Lower lobe of right lung (tissue), 2 donors: ENCODE measurements at places on chromosomes 5 and 9. TPM values are rescaled to one million over a fixed set of nuclear protein-coding genes. Genes with fewer than 3 reads are reported as not detected.

Gene PNPLA7
- total RNA-seq = 12.2 TPM

Gene NEUROG1
- not detected for total RNA-seq

Gene GMCL2
- not detected for total RNA-seq

DNA sequence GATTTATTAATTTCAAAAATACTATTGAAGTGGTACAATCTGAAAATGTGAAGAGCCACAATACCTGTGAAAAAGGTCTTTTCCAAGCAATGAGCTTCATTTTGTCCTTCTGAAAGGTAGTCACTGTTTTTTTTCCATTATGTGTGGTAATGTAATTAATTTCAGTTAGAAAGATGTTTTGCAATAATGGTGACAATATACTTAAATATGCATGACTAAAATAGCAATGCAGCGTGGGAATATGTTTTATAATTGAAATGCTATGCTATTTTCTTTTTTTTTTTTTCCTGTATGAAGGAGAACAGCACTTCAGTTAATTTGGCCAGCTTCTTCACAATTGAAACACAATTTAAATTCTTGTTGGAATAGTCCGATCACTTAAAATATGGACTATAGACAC, 41.9 kb downstream of the NPR3 start:
- no peak overlapping the region for H3K4me3 ChIP-seq
- H3K36me3 ChIP-seq = no peaks in the 10 kb centered on the region
- H3K4me1 ChIP-seq = peaks cover 8% of the 10 kb centered on the region
- no peak for DNase-seq
- no peak overlapping the region for H3K27ac ChIP-seq
- no peaks in the 10 kb centered on the region for H3K27me3 ChIP-seq

DNA sequence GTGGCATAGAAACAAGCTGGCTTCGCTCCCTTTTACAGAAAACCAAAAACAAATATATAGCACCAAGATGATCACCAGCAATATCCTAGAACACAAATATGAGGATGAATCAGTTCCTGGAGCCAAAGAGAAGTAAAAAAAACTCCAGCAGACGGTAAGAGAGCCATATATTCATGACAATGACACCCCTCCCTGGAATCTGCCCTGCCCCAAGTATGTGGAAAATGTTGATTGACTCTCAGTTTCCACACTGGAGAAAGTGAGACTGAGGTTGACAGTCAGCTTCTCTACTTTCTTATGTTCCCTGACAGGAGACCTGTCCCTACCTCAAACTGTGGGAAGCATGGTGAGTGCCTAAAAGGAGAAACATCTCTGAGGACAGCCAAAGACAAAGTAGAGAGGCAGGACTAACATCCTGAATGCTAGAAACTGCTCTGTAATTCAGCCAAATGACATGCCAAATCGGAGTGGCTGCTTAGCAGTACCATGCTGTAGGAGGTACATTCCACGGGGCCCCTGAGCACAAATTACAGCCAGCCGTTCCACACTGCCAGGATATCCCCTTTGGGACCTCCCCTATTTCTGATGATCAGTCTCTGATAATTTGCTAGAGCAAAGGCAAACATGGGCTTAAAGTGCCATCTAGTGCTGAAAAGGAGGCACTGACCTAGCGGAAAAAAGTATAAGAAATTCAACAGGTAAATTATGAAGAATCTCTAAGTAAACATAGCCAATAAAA, 424.0 kb upstream of the RGMB start:
- H3K27ac ChIP-seq = no peak overlapping the region
- H3K36me3 ChIP-seq = no peaks in the 10 kb centered on the region
- DNase-seq = no peak
- no peaks in the 10 kb centered on the region for H3K4me1 ChIP-seq
- no peaks in the 10 kb centered on the region for H3K27me3 ChIP-seq

- no peaks in the 10 kb centered on the region for H3K27me3 ChIP-seq
- H3K36me3 ChIP-seq = no peaks in the 10 kb centered on the region
- no peaks in the 10 kb centered on the region for H3K4me1 ChIP-seq
- H3K4me3 ChIP-seq = no peak overlapping the region
These were observed 88.6 kb downstream of the ANGPTL2 start for GRCh38 chr9:127033789-127034188.

DNA sequence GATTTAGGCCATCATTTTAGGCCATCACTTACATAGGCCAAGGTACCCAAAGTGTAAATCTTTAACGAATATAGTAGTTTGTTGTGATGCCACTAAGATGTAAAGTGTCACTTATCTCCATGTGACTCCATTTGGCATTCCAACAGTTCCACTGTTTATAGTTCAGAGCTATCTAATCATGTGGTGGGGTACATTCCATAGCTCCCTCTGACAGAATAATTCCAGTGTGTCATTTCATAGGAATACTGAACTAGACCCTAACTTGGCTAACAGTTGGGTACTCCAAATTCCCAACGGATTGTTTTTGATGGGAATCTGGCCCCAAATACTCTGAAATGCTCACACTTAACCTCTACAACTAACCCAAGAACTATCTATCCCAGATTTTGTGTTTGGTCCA, 76.7 kb upstream of the FST start:
- H3K27ac ChIP-seq = no peak overlapping the region
- peaks cover 6% of the 10 kb centered on the region for H3K4me1 ChIP-seq
- H3K27me3 ChIP-seq = no peaks in the 10 kb centered on the region
- H3K4me3 ChIP-seq = no peak overlapping the region
- no peaks in the 10 kb centered on the region for H3K36me3 ChIP-seq

DNA sequence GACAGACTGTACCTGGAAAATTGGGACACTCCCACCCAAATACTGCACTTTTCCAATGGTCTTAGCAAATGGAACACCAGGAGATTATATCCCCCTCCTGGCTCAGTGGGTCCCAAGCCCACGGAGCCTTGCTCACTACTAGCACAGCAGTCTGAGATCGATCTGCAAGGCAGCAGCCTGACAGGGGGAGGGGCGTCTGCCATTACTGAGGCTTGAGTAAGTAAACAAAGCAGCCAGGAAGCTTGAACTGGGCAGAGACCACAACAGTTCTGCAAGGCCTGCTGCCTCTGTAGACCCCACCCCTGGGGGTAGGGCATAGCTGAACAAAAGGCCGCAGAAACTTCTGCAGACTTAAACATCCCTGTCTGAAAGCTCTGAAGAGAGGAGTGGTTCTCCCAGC, 260.0 kb upstream of the ST8SIA4 start:
- H3K36me3 ChIP-seq = no peaks in the 10 kb centered on the region
- H3K27me3 ChIP-seq = no peaks in the 10 kb centered on the region
- no peaks in the 10 kb centered on the region for H3K4me1 ChIP-seq
- DNase-seq = no peak

DNA sequence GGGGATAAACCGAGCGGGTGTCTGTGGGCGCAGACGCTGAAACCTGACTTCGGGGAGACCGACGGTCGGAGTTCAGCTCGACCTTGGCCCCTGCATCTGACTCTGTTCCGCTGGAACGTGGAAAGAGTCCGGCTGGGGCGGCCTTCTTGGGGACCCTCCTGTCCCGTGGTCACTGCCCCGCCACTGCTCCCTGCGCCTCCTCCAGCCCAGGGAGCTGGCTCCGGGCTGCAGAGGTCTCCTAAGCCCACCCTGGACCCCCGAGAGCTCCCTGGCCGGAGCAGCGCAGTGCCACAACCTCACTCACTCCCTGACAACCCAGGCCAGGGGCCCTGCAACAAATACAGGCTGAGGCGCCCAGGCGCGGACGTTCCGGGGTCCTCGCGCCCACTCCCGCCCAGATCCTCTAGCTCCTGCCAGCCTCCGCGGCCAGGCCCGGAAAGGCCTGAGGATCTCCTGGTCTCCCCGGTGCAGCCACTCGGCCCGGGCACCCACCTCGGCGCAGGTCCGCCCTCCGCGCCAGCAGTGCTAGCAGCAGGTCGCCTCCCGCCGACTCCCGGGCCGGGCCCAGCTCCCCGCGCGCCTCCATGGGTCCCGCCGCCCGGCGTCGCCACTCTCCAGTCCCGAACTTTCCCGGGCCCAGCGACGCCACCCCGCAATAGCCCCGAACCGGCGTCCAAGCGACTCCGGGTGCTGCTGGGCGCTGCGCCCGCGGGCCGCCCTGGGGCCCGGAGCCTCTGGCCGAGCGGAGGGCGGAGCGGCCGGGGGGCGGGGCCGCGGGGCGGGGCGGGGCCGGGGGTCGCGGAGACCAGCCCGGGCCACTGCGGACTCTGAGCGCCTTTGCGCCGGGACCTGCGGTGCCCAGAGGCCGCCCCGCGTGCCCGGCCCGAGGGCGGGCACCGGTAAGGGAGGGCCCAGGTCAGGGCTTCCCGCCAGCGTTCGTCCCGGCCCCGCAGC, 2.2 kb downstream of the LHX3 start:
- no peak overlapping the region for H3K27ac ChIP-seq
- H3K36me3 ChIP-seq = no peaks in the 10 kb centered on the region
- H3K4me1 ChIP-seq = no peaks in the 10 kb centered on the region
- H3K27me3 ChIP-seq = peaks cover 76% of the 10 kb centered on the region

- H3K27me3 ChIP-seq = no peaks in the 10 kb centered on the region
- no peak overlapping the region for H3K4me3 ChIP-seq
- no peak overlapping the region for H3K27ac ChIP-seq
- no peak for DNase-seq
These were observed 34.7 kb downstream of the SHOC1 start for GRCh38 chr9:111759762-111760639.

- peaks cover 41% of the 10 kb centered on the region for H3K36me3 ChIP-seq
- H3K4me1 ChIP-seq = peaks cover 22% of the 10 kb centered on the region
- H3K4me3 ChIP-seq = no peak overlapping the region
- DNase-seq = no peak
- no peak overlapping the region for H3K27ac ChIP-seq
These were observed 3.9 kb downstream of the RELL2 start for GRCh38 chr5:141640698-141641097.

DNA sequence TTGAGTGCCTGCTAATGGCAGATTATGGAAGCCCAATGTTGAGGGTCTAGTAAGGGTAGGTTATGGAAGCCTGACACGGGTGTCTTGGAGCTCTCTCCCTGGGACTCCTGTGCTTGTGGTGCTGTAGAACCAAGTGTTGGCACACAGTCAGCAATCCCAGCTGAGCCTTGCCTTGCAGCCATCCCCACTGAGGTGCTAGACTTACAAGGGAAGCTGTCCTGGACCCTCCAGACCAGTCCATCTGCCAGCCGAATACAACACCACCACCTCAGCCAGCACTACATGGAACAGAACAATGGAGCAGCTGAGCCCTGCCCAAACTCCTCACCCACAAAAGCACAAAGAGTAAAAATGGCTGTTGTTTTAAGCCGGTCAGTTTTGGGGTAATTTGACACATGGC, 90.5 kb upstream of the DNAH5 start:
- peaks cover 19% of the 10 kb centered on the region for H3K4me1 ChIP-seq
- no peaks in the 10 kb centered on the region for H3K27me3 ChIP-seq
- H3K27ac ChIP-seq = no peak overlapping the region
- DNase-seq = no peak
- H3K4me3 ChIP-seq = no peak overlapping the region

DNA sequence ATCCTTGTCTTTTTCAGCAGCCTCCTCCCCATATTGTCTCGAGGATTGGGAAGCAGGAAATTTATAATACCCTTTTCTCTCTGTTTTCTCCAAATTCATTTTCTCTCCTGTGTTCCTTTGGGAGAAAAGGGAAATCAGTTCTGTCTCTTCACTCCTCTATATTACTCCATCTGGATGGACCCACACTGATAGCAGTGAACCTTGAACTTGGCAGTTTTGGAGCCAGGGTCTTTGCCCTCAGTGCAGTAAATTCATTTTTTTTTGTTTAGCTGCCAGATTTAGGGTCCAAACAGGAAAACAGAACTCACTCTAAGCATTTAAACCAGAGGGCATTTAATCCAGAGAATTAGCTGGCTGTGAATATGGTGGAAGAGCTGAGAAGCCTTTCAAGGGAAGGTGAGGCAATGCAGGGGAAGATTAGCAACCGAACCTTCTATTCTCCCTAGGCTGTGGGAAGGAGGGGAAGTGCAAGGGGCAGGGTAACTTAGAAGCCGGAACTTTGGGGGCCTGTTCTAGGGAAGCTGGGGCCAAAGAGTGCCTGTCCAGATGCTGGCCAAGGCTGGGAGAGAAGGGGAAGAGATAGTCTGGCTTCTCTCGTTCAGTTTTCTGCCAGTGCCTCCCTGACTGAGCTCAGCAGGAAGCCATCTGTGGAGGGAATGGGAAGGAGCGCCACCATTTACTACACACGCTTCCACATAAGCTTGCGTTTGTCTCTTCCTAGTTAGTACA, 16.3 kb upstream of the NPR2 start:
- DNase-seq = no peak
- H3K27ac ChIP-seq = no peak overlapping the region
- peaks cover 35% of the 10 kb centered on the region for H3K4me1 ChIP-seq

DNA sequence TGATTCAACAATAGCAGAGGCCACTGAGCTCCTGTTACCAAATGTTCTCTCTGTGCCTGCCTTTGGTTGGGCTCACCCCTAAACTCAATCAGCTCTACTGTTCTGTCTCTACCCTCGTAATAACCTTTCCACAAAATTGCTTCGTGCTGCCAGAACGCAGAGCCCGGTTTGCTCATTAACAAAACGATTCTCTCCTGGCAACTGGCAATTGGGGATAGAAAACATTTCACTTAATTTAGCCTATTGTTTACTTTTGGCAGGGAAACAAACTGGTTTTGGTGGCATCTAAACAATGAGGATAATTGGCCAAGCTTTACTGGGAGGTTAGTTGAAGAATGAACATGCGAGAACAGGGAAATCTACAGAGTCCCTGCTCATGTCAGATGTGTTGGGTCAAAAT, 56.6 kb downstream of the SLC28A3 start:
- H3K27me3 ChIP-seq = no peaks in the 10 kb centered on the region
- no peaks in the 10 kb centered on the region for H3K36me3 ChIP-seq
- DNase-seq = no peak

- no peaks in the 10 kb centered on the region for H3K36me3 ChIP-seq
- H3K4me1 ChIP-seq = peaks cover 5% of the 10 kb centered on the region
- DNase-seq = no peak
- H3K27ac ChIP-seq = peak overlapping the region; percentile 13
- no peak overlapping the region for H3K4me3 ChIP-seq
These were observed 144.2 kb upstream of the RAI14 start for GRCh38 chr5:34511915-34512314.

DNA sequence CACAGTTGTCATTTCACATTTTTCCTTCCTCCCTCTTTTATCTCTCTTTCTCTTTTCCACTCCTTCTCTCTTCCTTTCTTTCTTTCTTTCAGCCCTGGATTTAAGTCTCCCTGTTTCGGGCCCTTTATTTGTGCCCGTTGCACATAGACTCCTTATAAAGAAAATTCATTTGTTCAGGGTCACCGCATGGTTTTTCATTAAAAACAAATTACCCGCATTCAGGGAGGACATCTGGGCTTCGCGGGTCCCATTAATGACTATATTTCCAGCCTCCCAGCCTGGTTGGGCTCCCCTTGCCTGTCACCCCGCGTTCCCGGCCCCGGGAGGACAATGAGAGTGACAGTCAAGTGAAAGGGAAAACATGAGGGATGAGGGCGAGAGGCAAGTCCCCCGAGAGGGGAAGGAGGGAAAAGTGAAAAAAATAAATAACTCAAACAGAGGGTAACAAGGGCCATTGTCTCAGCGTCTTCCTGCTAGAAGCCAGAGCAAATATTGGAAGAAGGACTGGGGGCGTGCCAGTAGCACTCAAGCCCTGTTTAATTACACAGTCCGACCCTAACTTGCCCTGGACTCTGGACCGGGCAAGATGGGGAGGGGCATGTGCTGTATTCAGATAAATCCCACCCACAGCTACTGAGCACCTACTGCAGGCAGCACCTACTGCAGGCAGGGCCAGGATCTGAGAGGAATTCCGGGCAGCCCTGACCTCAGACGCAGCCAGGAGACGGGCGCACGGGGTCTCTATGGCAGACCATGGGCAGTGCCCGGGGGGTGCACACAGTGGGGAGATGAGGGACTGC, 166.2 kb downstream of the PAX5 start:
- no peaks in the 10 kb centered on the region for H3K4me1 ChIP-seq
- peaks cover 4% of the 10 kb centered on the region for H3K27me3 ChIP-seq
- H3K36me3 ChIP-seq = no peaks in the 10 kb centered on the region
- DNase-seq = no peak
